ENCODE measurements at places on chromosomes 3 and 15. TPM values are rescaled to one million over a fixed set of nuclear protein-coding genes. Genes with fewer than 3 reads are reported as not detected.

Gene TRPM1
- total RNA-seq, result not detected

- DNase-seq, result no peak
Measured at GRCh38 chr15:59587085-59587826, 24.3 kb upstream of the GCNT3 start.

DNA sequence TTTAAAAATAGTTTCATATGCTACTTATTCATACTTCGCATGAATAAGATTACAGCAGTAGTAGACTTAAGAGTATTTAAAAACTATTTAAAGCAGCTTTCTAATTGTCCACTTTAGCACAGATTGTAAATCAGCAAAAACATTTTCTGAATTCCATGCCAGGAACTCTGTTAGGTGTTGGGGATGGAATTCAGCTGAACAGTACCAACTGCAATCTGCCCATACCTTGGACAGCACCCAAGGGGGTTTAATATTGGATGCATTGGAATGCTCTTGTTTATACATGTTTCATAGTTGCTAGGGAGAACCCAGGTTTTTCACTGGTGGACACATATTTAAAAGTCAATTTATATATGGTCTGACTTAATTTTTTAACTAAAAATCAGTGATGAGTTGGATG is 74.8 kb downstream of the PPM1L start:
- DNase-seq, result no peak

DNA sequence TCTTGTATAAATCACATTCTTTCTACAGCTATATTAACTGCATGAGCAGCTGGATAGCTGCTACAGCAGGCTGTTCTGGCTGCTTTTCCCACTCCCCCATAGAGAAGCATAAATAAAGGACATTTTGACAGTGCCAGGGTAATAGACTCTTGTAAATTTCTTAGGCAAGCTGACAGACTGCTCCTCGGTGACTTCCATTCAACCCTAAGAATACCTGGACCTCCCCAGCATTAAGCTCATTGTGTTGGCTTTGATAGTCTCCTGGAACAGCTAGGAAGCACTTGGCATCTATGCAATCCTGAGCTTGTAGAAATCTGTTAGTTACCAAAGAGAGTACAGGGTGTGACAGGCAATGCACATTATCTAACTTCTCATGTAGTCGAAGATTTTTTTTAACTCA is 475.4 kb downstream of the AGBL1 start:
- no peak for DNase-seq

- peak; percentile 8 for DNase-seq
Measured at GRCh38 chr3:134904776-134905646, 110.0 kb downstream of the EPHB1 start.

Gene STRC
- 0.47 TPM for total RNA-seq

Gene NANOGP8
- total RNA-seq, result not detected

- no peak for DNase-seq
Measured at GRCh38 chr15:80379693-80380092, 24.5 kb upstream of the ARNT2 start.

Gene CEP97
- total RNA-seq, result 69.6 TPM

GRCh38 chr3:115989684-115990421 is 366.5 kb downstream of the GAP43 start:
- no peak for DNase-seq

DNA sequence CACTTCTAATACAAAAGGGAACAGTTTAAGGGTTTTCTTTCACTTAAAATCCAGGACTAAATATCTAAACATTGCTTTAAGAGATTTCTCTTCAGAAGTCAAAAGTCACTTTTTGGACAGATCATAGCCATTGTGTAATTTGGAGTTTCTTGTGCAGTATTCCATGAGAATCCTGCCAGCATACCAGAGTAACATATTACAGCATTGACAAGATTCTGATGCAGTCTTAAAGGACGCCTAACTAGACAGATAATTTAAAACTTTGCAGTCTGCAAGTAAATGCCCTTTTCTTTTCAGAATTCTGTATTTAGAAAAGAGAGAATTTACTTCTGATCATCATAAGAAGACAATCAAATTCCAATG is 17.5 kb upstream of the IGSF10 start:
- no peak for DNase-seq

Gene DUOXA2
- total RNA-seq, result not detected

Gene GOLGA6L7
- total RNA-seq, result not detected

- DNase-seq, result no peak
Measured at GRCh38 chr3:116445990-116446389, 703 bp upstream of the LSAMP start.

DNA sequence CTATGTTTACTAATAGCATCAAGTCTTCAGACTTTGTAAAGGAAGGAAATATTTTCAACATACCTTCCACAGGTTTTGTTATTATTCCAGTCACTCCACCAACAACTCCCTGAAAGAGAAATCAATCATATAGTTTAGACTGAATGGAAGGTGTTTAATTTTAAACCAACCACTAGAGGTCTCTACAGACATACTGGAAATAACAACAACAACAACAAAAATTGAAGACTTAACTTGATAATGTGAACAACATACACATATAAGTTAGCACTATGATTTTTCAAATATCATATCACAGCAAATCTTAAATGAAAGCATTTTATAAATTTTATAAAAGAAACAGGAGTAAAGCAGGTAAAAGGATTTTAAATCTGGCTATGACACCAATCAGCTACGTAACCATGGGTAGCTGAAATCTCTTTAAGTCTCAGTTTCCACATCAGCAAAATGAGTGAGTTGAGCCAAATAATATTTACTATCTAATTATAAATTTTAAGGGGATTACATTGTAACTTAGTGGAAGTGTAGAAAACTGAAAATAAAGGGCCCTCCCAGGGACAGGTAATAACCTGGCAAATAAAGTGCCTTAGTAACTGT is 188.2 kb downstream of the VPS13C start:
- no peak for DNase-seq

DNA sequence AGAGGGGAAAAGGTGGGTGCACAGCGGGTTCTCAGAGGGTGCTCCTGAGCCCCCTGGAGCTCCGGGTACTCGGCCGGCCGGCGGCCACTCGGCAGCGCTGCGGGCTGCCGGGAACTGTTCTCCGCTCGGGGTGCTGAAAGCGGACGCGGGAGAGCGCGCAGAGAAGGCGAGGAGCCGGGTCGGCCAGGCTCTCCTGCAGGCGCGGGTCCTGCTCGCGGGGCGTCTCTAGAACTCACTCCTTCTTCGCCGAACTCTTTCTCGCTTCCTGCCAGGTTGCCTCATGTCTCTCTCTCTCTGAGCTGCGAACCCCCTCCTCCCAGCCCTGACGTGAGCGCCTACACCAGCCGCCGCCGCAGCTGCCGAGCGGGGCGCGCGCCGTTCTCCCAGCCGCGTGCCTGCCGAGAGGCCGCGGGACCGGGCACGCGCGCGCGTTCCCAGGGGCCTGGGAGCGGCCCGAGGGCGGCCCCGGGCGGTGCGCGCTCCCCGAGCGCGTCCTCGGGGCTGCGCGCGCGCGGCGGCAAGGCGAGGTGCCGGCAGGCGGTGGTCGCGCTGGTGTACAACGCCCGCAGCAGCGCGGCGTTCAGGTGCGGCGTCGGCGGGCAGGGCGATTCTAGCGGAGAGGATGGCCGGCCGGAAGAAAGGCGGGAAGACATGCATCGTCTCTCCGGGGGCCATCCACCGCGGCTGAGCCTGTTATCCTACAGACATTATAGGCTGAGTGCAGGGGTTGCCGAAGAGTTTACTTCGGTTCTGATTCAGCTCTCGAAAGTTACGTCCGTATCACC is at the start of gene PEX5L:
Gene PEX5L (minus strand): TSS at position 267 of the 785 bp plus-strand sequence. CDS start 338 bp downstream, outside the sequence.
- peak; percentile 41 for DNase-seq

GRCh38 chr15:62491642-62492041 is 326.6 kb upstream of the C2CD4B start:
- no peak for DNase-seq

DNA sequence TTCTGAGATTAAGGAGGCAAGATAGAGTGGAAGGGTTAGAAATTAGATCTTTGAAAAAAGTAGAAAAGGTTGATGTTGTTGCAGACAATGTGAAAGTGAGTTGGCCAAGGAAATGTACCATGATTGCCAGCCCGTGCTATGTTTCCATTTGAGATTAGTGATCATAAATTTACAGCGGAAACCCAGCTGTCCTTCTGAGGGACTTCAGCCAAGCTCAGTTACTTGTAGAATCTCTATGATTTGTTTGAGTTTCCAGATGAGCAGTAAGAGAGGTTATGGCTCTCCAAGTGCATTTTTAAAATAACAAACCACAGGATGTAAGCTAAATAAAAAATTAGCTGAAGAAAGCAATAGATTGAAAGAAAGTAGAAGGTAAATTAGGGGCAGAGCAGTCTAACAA is 54.2 kb upstream of the RBMS3 start:
- no peak for DNase-seq

Gene PP2D1
- not detected for total RNA-seq

DNA sequence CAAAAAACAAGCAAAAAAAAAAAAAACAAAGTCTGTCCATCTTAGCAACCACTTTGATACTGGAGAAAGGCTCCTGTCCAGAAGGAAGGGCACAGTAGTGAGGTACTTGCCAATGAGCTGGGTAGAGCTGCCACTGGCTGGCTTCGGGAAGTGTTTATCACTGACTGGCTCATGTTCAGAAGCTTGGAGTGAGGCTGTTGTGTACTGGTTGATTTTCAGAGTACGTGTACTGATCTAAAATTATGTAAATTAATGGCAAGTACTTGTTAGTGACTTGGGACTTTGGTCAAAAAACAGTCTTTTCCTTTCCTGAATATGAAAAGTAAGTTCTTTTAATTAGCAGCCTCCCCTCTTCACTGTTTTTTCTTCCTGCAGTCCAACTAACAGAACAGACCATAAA is 979 bp upstream of the ZNF621 start:
- no peak for DNase-seq

DNA sequence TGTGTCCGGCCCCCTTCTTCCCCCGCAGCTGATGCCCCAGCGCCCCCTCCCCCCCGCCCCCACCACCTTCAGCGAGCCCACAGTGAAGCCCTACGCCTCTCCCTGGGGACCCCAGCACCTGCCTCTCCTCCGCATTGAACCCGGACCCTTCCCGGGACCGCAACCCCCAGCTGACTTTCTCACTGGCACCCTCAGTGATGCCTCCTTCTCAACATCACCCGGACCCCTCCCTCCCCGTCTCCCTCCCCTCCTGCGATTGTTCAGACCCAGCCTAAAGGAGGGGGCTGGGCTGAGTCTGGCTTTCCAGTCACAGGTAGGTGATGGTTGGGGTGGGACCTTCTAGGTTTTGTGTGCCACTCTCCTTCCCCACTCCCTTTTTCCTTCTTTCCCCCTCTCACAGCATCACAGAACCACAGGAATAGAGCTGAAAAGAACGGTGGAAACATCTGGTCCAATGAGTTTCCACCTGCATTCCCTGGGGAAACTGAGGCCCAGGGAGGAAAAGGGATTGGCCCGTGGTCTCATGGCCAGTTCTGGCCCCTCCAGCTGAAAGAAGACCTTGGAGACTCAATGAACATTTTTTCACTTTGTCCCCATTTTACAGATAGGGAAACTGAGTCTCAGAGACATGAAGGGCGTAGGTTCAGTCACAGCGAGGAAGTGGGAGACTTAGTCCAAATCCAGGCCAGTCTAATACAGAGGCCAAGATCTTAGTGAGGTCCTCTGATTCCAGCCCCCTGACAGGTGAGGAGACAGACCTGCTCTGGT is 828 bp downstream of the CAND2 start:
- no peak for DNase-seq

DNA sequence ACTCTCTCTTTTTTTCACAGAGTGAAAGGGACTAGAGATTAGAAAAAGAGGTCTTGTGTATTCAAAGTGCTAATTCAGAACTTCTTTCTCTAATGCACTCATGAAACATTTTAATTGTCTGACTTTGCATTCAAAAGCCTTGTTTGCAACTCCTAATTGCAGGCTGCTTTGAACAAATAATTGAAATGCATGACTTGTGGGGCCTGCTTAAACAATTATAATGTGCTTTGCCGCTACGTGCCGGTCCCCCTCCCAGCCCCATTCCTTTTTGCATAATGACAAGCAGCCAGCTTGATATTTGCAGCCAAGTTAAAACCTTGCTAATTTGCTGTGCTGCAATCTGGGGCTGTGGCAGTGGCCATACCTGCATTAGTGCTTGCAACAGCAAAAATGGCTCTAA is 114.5 kb downstream of the FOXB1 start:
- no peak for DNase-seq

GRCh38 chr3:63972987-63973386 is 50.3 kb downstream of the PSMD6 start:
- DNase-seq, result no peak

Measured in occipital lobe (tissue), 3 donors.